ENCODE measurements at places on chromosomes 6 and 20.

- no peak for DNase-seq
Observed at GRCh38 chr20:3823881-3824280, 3.5 kb downstream of the AP5S1 start.

GRCh38 chr6:9543649-9544048 is 871.2 kb downstream of the TFAP2A start:
- DNase-seq = no peak

- no peak for DNase-seq
Observed at GRCh38 chr20:3238616-3239025, 369 bp downstream of the SLC4A11 start.

DNA sequence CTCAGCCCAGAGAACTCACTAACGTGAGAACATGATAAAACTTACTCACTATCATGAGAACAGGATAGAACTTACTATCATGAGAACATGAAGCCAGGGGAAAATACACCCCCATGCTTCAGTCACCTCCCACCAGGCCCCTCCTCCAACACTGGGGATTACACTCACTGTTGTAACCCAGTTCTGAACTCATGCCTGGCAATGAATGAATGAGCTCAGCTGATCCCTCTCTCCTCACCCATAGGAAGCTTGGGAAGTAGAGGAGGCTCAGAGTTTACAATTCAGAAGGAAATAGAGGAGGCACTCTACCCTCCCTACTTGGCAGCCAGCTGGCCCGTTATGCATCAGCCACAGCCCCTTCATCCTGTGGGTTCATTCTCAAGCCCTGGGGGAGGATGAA is 102.5 kb downstream of the EYA2 start:
- DNase-seq = no peak

- DNase-seq = peak; percentile 85
Observed at GRCh38 chr6:26249957-26250697, 114.9 kb upstream of the BTN3A2 start.

DNA sequence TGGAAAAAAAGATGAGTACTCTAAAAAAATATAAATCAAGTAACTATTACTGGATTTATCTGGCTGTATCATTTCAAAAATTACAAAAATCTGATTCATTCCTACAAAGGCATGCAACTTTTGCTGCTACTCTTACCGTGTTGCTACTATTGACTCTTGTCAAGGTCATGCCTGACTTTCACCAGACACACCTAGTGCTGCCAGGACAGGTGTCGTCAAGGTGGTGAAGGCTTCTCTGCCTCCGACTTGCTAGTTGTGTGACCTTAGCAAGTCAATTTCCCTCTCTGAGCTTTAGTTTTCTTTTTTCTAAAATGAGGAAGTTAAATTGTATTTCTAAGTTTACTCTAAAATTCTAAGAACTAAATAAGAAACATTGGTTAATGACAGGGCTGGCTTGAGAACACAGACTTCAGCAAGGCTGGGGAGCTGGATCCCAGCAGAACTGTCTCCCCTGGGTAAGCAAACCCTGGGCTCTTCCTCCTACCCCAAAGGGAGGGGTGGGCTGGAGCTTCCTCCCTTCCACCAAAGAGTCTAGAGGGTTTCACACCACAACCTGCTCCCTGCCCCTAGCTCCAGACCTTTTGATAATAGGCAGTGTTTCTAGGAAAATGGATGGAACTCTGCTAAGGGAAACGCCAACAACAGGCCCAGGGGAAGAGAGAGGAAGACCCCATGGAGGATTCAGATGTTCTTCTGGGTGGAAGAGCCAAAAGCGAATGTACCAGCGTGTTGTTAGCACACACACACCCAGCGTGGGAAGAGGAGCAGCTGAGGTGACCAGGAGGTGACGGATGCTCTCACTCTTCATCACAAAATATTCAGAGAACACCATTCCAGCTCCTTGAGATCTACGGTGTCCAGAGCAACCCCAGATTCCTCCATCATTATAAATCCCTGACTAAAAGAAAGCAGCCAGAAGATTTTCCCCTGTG is 47.9 kb upstream of the CITED2 start:
- no peak for DNase-seq

- DNase-seq = no peak
Observed at GRCh38 chr6:102911571-102911970, 1518.1 kb downstream of the GRIK2 start.

DNA sequence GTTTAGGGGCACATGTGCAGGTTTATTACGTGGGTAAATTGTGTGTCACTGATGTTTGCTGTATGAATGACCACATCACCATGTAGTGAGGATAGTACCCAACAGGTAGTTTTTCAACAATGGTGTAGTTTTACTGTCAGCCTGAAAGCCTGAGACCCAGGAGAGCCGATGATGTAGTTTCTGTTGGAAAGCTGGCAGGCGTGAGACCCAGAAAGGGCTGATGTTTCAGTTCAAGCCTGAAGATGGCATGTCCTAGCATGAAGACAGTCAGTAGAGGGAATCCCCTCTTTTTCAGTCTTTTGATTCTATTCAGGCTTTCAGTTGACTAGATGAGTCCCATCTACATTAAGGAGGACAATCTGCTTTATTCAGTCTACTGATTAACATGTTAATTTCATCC is 96.7 kb downstream of the KLHL32 start:
- no peak for DNase-seq

GRCh38 chr6:143222801-143223231 is 162.1 kb downstream of the AIG1 start:
- DNase-seq = no peak

GRCh38 chr6:44028789-44029310 is 98.4 kb downstream of the MRPL14 start:
- no peak for DNase-seq

DNA sequence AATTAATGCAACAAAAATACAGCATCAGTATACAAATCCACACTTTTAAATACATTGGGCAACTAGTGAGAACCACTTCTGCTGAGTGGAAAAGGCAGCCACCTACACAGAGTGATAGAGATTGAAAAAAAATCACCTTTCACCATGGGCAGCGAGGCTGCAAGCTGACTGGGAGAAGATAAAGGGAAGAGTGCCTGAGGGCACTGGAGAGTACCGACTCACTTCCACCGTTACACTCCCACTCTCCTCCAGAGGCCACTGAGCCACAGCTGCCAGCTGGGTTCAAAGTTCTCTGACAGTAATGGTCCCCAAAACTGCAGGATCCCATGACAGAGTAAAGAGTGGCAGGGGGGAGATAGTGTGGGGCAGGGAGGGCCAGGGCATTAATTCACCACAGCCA is 24.1 kb downstream of the PXT1 start:
- DNase-seq = no peak

DNA sequence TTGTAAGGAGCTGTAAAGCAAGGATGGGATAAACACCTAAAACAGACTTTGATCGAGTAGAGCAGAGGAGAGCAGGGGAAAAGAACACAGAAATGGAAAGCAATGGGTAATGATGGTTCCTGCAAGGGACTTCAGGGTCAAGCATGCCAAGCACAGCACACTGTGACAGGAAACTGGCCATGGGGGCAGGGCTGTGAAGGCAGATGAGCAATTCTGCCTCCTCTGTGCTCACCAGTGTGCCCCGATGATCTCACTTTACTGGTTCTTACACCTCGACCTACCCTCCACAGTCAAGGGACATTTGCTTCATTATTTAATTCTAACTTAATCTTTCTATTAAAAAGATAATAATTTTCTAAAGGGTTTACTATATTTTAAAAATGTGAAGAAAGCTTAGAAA is 21.6 kb upstream of the MYB start:
- DNase-seq = no peak

- peak; percentile 65 for DNase-seq
Observed at GRCh38 chr6:6758915-6759654, 170.6 kb downstream of the LY86 start.

DNA sequence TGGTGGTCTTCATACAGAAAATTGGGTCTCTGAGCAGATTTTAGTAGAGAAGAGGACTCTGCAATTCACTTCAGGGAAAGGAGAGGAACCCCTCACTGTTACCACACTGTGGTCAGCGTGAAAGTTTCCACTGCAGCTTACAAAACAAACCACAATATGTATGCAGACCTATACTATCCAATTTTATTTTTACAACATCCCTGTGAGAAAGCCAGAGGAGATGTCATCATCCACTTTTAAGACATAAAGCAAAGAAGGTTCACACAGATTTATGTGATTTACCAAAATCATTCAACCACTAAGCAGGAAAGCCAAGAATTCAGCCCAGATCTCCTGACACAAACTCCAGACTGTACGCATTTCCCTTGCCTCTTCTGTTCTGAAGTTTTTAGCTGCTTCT is 442.4 kb downstream of the FRK start:
- no peak for DNase-seq

- DNase-seq = no peak
Observed at GRCh38 chr6:75108333-75108974, 97.4 kb downstream of the COL12A1 start.

DNA sequence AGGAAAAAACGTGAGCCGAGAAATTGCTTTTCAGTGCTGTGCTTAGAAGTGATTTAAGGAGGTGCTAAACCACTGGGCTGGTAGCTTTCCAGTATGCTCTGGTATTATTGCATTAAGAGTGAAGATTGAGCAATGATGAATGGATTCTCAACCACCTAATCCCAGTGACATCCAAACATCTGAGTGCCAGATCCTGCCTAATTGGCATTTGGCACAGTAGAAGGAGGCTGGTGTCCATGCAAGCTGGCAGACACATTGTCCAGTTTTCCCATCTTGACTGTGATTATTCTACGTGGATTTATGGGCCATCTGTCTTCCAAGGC is 398.0 kb upstream of the PLCB4 start:
- no peak for DNase-seq

GRCh38 chr6:1382331-1382882 is 7.0 kb upstream of the FOXF2 start:
- DNase-seq = no peak

GRCh38 chr6:40948570-40948969 is 90.5 kb downstream of the UNC5CL start:
- DNase-seq = no peak

GRCh38 chr6:25027221-25027916 is 91.6 kb upstream of the RIPOR2 start:
- DNase-seq = no peak

GRCh38 chr20:48738399-48739304 is 89.1 kb downstream of the PREX1 start:
- no peak for DNase-seq

DNA sequence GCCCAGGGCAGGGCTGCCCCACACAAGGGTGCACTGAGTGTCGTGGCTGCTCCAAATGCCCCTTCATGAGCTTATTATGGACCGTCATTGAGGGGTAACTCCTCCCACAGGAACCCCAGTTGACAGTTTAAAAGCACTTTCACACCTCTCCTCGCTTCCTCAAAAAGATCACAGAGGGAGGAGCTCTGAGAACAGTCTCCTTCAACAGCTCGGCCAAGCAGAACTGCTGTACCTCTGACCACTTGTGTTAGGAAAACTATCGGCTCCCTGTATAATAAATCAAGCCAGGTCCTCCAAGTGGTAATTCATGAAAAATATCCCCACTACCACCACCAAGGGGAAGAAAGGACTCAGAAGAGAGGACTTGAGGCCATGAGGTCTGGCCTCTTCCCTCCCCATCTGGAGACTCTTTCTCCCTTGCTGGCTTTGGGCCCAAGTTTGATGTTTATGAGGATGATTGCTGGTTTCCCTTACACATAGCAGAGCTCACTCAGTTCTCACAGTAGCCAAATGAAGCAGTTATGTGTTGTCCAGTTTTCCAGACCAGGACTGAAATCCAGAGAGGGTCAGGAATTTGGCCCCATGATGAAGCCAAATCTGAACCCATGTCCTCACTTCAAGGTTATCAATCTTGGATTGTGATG is 8.7 kb downstream of the SNX21 start:
- DNase-seq = no peak

- no peak for DNase-seq
Observed at GRCh38 chr20:37294262-37294981, 5.0 kb downstream of the MANBAL start.

- no peak for DNase-seq
Observed at GRCh38 chr6:1698527-1698926, 88.8 kb downstream of the FOXC1 start.

GRCh38 chr6:43916924-43917877 is 147.2 kb downstream of the VEGFA start:
- no peak for DNase-seq

GRCh38 chr20:20993372-20993771 is 112.8 kb downstream of the LINC00237 start:
- no peak for DNase-seq

DNA sequence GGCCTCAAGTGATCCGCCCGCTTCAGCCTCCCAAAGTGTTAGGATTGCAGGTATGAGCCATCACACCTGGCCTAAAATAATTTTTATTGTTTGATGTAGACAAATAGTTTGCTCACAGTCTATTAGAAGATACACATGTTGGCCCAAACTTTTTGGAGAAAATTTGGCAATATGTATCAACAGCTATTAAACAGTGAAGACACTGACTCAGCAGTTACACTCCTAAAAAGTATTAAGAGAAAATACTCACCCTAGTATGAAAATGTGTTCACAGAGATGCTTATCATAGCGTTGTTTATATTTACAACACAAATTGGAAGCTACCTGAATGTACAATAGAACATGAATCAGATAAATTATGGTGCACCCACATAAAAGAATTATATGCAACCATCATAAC is 173.1 kb downstream of the WDR27 start:
- no peak for DNase-seq

DNA sequence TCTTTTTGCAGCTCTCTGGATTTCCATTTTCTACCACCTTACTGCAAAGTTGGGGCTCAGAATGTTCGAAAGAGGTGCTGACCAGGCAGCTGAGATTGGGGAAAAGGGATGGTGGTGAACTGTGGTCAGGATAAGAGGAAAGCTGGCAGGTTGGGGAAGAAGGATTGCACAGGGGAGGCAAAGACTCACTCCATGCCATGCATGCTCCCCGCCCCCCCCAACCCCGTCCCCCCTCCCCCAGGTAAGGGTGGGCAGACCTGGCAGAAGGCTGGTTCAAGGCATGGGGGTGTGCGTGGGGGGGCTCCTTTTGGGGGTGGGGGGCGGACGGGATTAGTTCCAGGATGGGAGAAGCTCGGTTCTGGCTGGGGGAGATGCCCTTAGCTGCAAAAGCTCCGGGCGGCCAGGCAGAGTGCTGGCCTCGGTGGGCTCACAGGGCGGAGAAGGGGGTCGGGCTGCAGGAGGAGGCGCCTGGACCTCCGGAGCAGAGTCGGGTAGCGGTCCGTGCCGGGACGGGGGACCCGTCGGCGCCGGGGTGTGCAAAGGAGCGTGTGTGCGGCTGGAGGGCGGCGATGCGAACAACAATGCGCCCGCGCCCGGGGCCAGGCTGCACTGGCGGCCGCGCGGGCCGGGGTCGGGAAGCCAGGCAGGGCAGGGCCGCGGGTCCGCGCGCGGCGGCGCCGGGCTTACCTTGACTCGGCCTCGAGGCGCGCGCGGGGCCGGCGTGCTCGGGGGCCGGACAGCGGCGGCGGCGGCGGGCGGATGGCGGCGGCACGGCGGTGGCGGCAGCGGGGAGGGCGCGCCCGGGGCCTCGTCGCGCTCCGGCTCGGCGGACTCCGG is 880 bp downstream of the ADNP start:
- DNase-seq = no peak
